Neural progenitor cell (in vitro differentiated cells): ENCODE measurements at places on chromosomes 12 and 14. TPM values are rescaled to one million over a fixed set of nuclear protein-coding genes. Genes with fewer than 3 reads are reported as not detected.

DNA sequence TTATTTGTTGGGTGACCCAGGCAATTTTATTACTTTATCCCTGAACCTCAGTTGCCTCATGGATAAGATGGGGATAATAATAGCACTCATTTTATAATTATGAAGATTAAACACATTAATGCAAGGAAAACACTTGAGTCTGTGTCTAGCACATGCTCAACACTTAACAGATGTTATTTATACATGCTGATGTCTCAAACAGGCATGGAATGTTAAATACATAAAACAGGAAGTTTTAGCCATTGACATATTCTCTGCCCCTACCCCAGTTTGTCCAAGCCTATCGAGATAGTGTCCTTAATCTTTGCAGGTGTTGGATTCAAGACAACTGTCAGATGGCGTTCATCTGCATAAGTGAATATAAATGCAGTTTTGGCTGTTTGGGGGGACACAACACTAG, 109.8 kb downstream of the SCAF11 start:
- no peaks in the 10 kb centered on the region for H3K4me1 ChIP-seq
- H3K27ac ChIP-seq = no peak overlapping the region
- no peak for DNase-seq
- H3K36me3 ChIP-seq = peaks cover 13% of the 10 kb centered on the region
- no peaks in the 10 kb centered on the region for H3K27me3 ChIP-seq

GRCh38 chr12:2190896-2191533, 138.2 kb downstream of the CACNA1C start:
- no peak overlapping the region for H3K27ac ChIP-seq
- peaks cover 3% of the 10 kb centered on the region for H3K4me1 ChIP-seq
- H3K36me3 ChIP-seq = no peaks in the 10 kb centered on the region
- DNase-seq = no peak
- H3K4me3 ChIP-seq = no peak overlapping the region
- no peaks in the 10 kb centered on the region for H3K27me3 ChIP-seq

GALNT16 gene
- 3.5 and 7.0 TPM in 2 replicates for total RNA-seq

DNA sequence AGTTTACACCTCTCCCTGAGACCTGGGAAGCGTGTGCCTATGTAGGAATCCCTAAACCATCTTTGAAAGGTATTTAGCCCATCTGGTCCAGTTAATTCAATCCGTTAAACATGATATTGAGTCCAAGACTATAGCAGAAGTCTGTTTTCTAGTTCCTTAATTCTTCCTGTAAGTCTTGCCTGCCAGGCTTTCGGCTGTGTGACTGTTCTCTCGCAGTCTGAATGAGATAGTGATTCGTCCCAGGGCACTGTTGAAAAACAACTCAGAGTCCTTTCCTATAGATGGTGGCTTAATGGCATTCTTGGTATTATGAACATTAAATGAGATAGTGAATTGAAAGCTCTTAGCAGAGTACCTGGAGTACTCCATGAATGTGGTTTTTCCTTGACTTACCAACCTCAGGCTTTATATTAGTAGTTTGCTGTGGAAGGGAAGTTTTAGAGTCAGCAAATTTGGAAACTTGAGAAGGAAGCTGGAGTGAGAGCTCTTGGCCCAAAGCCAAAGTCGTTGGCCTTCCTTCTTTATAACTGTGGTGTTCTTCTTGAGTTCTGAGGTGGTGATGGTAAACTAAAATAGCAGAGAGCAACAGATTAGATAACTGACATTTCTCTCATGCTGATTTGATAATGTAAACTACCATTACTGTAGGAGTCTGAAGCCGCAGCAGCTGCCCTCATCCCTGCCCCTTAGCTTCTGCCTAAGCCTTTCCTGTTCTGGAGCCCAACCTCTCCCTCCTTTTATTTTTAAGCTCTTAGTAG, 76.5 kb downstream of the TGFB3 start:
- H3K36me3 ChIP-seq = no peaks in the 10 kb centered on the region
- H3K4me3 ChIP-seq = no peak overlapping the region
- H3K27me3 ChIP-seq = no peaks in the 10 kb centered on the region
- H3K4me1 ChIP-seq = no peaks in the 10 kb centered on the region

- H3K4me3 ChIP-seq = no peak overlapping the region
- no peak for DNase-seq
- no peaks in the 10 kb centered on the region for H3K4me1 ChIP-seq
- H3K27ac ChIP-seq = no peak overlapping the region
Observed at GRCh38 chr14:51619561-51619960, 32.1 kb upstream of the FRMD6 start.

CHMP4A gene
- 35.3 and 37.1 TPM in 2 replicates for total RNA-seq

GRCh38 chr12:110689281-110690126, 589 bp upstream of the HVCN1 start:
- H3K4me3 ChIP-seq = peak overlapping the region; percentile 69
- H3K27ac ChIP-seq = no peak overlapping the region
- H3K27me3 ChIP-seq = peaks cover 19% of the 10 kb centered on the region
- peaks cover 9% of the 10 kb centered on the region for H3K4me1 ChIP-seq
